ENCODE measurements at places on chromosomes 11 and 22.

DNA sequence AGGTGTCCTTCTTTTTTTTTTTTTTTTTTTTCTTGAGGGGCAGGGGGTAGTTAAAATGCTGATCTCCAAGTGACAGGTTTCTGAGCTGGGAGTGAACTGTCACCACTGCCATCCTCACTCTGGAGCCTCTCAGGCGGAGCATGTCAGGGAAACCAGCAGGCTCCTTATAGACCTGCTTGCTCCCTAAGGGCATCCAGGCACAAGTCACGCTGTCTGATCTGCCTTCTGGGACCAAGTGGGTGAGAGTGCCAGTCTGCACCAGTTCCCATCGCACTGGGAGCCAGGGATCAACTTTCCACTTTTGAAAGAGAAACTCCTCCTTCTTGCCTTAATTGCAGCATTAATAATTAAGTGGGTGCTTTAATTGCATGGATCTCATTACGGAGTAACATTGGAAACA is 537.9 kb upstream of the CADM1 start:
- DNase-seq: no peak

DNA sequence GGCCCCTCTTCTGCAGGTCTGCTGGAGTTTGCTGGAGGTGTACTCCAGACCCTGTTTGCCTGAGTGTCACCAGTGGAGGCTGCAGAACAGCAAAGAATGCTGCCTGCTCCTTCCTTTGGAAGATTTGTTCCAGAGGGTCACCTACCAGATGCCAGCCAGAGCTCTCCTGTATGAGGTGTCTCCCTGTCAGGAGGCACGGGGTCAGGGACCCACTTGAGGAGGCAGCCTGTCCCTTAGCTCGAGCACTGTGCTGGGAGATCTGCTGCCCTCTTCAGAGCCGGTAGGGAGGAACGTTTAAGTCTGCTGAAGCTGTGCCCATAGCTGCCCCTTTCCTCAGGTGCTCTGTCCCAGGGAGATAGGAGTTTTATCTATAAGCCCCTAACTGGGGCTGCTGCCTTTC is 207.9 kb downstream of the FAT3 start:
- no peak for DNase-seq

GRCh38 chr11:16612566-16613261 is 125.7 kb upstream of the C11orf58 start:
- no peak for DNase-seq

DNA sequence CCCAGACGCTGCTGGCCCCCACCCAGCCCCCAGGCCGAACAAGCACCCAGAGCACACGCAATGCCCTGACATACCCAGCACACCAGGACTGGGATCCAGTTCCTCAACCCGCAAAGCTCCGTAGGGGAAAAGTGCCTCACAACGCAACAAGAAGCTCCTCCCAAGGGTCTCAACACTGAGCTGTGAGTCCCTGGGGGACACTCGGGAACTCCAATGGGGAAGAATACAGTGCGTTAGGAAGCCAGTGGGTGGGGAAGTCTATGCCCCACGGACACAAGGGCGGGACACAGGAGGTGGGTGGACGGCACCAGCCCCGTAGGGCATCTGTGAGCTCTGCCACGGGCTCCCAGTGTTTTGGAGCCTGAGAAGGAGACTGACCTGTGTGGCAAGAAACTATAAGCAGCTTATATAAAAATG is 1.6 kb downstream of the DEAF1 start:
- no peak for DNase-seq

DNA sequence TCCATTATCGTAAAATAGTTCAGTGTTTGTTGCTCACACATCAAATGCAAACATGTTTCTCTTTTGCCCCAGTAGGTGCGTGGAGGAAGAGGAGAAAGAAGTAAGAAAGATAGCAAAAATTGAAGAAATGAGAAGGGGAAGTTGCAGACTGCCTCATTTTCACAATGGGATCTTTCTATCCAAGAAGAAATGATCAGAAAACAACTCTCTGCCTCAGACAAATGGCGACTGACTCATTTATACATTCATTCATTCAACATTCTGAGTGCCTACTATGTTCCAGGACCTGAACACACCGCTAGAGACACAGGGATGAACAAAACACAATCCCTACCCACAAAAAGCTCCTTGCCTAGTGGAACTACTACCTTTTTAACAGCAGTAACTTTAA is 367 bp downstream of the HPS5 start:
- no peak for DNase-seq

GRCh38 chr11:1230121-1230455 is 7.2 kb downstream of the MUC5B start:
- no peak for DNase-seq

GRCh38 chr11:62149986-62150886 is 26.4 kb downstream of the INCENP start:
- DNase-seq: no peak

- DNase-seq: no peak
These were observed 3.2 kb downstream of the IGSF9B start for GRCh38 chr11:133953547-133953946.

DNA sequence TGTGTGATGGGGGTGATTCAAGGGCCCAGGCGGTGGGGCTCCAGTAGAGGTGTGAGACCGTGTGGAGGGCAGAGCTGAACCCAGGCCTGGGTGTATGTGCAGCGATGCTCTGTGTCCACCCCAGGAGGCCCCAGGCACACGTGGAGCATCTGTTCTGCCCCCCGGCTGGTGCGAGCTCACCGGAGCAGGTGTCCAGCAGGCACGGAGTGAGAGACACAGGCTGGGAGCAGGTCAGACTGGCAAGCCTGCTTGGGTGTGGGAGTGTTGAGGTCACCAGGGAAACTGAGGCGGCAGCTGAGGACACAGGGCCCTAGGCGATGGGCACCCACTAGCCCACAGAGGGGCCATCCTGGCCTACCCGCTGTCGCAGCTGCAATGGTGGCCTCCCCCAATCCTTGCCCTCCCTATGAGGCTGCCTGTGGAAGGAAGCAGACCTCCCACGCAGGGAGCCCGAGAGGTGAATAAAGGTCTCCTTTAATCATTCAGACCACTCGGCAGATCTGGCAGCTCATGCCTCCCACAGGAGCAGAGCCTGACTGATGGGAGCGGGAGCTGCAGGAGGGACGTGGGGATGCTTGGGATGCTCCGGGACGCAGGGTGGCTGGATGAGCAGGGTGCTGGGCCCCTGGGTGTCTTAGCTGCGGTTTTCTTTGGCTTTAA is 1165.1 kb downstream of the BRD1 start:
- DNase-seq: no peak

DNA sequence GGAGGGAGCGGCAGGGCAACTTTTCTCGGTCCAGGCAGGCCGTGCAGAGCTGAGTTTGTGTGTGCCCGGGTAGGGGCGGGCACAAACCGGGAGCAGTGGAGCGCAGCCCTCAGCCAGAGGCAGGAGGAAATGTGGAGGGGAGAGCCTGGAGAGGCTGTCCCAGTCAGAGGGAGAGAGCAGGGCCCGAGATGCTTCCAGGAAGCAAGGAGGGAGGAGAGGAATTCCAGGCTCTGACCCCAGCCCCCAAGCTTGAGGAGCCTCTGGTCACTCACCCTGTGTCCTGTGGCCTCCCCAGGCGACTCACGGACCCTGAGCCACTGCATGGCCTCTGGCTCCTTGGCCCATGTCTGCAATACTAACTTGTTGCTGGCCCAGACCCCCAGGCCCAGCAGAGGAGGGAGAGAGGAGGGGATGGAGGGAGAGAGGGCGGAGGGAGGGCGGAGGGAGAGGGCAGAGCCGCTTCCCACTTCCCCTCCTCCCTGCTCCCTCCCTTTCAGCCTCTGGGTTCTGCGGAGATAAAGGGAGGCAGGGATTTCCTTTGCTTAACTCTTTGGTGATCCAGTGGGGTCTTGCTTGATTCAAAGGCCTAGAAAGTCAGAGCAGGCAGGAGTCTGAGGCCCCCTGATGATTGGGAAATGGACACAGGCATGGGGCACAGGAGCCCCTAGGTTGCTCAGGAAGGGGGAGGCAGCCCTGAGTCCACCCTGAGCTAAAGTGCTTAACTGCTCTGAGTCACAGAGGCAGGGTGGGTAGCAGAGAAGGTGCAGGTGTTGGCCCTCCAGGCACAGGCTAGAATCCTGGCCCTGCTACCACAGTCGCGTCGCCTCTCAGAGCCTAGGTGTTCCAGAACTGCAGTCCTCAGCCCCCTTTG is at the start of gene C1QTNF6:
Gene C1QTNF6 (minus strand): TSS at position 357 of the 871 bp plus-strand sequence. CDS start 34 bp downstream, at position 323.
- no peak for DNase-seq

GRCh38 chr11:95262994-95263765 is 32.2 kb upstream of the SESN3 start:
- no peak for DNase-seq

GRCh38 chr22:36452250-36452977 is 29.0 kb downstream of the TXN2 start:
- no peak for DNase-seq

GRCh38 chr11:8749202-8749601 is 66.6 kb downstream of the RPL27A start:
- no peak for DNase-seq

DNA sequence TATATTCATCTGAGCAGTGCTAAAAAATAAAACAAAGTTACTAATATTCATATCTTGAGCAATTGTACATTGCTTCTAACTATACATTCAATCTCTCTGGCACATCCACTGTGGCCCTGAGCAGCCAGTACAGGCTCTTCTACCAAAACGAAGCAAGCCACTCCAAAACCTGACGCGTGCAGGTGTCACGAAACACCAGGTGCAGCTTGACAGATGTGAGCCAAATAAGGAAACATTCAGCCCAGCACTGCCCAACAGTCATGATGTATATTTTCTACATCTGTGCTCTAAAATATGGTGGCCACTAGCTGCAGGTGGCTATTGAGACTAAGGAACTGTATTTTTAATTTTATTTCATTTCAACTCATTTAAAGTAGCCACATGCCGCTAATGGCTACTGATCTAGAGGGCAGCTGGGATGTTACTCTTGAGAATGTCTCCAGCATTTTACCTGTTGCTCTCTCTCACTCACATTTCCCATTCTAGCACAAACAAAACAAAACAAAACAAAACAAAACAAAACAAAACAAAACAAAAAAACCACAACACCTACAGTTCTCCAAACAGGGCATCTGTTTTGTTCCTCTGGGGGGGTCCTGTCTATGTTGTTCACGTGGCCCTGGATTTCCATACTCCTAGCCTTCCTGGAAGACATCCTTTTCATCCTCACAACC is 77.7 kb downstream of the LARGE1 start:
- DNase-seq: peak; percentile 54

- no peak for DNase-seq
These were observed 3.0 kb downstream of the CTNND1 start for GRCh38 chr11:57764566-57764965.

DNA sequence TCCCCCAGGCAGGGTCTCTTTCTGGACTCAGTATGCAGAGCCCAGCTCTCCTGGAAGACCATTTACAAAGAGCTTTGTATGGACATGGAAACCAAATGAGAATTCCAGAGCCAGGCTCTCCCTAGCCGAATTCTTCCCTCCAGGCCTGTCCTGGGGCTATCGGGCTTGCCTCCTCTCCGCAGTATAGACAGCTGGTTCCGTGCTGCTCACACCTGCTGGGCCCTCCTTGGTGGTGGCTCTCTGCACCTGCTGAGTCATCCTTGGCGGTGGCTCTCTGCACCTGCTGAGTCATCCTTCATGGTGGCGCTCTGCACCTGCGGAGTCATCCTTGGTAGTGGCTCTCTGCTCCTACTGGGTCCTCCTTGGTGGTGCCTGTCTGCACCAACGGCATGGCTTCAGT is 743.5 kb downstream of the BRD1 start:
- peak; percentile 15 for DNase-seq

- DNase-seq: no peak
These were observed 36.9 kb upstream of the POLA2 start for GRCh38 chr11:65224930-65225278.

GRCh38 chr22:43535741-43536140 is 123.9 kb downstream of the MPPED1 start:
- no peak for DNase-seq

- no peak for DNase-seq
These were observed 16.4 kb upstream of the ASCC2 start for GRCh38 chr22:29854432-29854831.

- DNase-seq: no peak
These were observed 7.8 kb upstream of the TMA7B start for GRCh38 chr22:39952347-39952746.

DNA sequence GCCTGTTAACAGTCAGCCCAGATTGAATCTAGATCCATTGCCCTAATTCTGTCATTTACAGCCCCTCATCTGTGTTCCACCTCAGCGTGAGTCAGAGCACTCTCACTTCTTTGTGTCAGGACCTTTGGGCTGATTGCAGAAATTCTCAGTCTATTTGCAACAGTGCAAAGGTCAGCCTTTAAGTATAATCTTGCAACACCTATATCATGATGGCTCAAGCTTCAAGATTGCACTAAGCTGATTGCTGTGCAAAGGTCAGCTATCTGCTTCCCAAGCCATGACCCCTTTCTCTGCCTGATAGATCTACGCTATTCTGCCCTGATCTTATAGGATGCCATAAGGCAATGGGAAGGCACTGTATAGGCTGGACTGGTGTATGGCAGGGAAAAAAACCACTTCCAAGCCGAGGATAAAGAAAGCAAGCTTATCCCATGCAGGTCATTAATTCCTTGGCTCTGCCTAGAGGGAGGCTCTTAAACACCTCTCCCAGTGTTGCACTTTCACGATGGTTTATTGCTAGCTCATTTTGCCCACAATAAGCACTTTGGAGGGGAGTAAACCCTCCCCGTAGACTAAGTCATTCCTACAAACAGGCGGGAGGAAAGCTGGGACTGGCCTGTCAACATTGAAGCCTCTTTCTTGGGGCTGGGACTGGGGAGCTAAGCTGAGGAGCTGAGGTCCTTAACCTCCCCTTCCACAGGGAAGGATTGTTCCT is 100.6 kb downstream of the RRAS2 start:
- no peak for DNase-seq

DNA sequence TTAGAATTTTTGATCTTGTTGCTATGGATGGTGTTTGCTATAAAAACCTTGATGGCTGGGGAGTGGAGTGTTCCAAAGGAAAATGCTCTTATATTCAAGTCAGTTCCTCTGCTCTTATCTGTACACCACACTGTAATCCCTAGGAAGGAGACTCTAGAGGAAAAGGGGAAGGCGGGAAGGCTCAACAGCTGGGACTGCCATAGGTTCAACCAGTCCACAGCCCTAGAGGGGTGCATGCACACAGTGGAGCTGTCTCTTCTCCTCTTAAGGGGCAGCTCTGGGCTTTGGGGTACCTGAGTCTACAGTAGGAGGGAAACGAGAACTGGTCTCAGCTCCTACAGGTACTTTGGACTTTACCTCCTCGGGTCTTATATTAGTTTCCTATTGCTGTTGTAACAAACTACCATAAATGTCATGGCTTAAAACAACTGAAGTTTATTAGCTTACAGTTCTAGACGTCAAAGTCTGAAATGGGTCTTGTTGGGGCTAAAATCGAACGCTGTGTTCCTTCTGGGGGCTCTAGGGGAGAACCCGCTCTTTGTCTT is 77.2 kb upstream of the ZBED5 start:
- DNase-seq: no peak
